CD4-positive, alpha-beta T cell treated with Interleukin-17A for 4 hours (primary cell): ENCODE measurements at places on chromosomes 2 and 18.

GRCh38 chr2:100073110-100073509 lies 69.3 kb downstream of the AFF3 start:
- DNase-seq, result no peak

- no peak for DNase-seq
Measured at GRCh38 chr2:15667809-15668556, 76.3 kb downstream of the DDX1 start.

DNA sequence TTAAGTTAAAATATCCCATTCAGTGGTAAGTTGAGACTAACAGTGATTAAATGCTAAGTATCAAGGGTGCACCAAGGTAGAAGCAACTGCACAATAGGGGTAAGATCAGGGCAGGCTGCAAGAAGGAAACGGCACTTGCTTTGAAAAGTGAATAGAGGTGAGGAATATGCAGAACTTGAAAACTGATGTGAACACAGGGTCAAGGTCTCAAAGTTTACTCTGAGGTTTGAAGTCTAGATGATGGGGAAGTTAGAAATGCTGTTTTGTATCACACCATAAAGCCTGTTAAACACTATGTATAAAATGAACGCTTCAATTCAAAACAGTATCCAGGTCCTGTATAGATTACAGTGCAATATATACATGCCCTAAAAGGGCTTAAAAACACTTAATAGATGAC lies 50.8 kb downstream of the GRB14 start:
- DNase-seq, result no peak

DNA sequence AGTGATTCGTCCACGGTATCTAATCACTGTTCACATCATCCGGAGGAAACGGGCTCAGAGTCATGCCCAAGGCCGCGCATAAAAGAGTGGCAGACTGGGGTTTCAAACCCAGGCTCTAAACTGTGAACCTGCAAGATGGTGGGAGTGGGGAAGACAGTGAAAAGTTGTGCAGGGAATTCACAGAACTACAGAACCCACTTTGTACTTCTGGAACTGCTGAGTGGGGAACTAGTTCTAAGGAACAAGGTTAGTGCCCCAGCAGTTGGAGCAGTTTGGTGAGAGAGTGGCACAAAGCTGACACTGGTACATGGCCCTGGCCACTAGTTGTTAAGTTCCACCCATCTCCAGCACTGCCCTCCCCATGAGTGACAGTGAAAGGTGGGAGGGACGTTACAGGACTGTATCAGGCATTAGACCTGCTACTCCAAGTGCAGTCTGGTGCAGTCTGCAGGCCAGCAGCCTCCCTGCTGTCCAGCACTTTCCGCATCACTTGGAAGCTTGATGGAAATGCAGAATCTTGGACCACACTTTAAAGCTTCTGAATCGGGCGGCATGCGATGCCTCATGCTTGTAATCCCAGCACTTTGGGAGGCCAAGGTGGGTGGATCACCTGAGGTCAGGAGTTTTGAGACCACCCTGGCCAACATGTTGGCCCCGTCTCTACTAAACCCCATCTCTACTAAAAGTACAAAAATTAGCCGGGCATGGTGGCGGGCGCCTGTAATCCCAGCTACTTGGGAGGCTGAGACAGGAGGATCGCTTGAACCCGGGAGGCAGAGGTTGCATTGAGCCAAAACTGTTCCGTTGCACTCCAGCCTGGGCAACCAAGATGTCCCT lies 47.3 kb downstream of the C2orf42 start:
- DNase-seq, result peak; percentile 68

DNA sequence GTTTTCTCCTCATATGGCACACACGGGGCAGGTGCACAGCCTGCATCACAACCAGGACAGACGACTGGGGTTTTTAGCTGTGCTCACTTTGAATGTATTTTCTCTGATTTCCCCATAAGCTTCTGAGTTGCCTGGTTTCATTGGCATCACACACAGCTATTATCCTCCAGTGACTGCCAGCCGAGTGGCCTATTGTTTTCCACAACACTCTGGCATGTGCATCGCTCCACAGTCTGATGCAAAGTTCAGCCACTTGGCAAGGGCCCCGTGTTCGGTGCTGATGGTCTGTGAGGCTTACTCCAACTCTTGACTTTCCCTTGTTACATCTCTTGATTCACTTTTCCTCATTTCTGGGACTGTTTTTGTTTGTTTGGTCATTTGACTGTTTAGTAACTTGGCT lies 593.1 kb downstream of the CBLN2 start:
- no peak for DNase-seq

- no peak for DNase-seq
Measured at GRCh38 chr2:40955042-40955441, 503.2 kb upstream of the SLC8A1 start.

GRCh38 chr2:202510911-202511310 lies 123.9 kb upstream of the FAM117B start:
- no peak for DNase-seq

- DNase-seq, result no peak
Measured at GRCh38 chr18:9746958-9747357, 38.9 kb downstream of the RAB31 start.

- DNase-seq, result no peak
Measured at GRCh38 chr2:48471048-48471474, 58.9 kb upstream of the STON1 start.

GRCh38 chr2:120984046-120984445 lies 248.4 kb downstream of the GLI2 start:
- no peak for DNase-seq

GRCh38 chr2:188146888-188147287 lies 144.8 kb upstream of the GULP1 start:
- no peak for DNase-seq

- no peak for DNase-seq
Measured at GRCh38 chr2:195632856-195633572, 24.0 kb upstream of the SLC39A10 start.

DNA sequence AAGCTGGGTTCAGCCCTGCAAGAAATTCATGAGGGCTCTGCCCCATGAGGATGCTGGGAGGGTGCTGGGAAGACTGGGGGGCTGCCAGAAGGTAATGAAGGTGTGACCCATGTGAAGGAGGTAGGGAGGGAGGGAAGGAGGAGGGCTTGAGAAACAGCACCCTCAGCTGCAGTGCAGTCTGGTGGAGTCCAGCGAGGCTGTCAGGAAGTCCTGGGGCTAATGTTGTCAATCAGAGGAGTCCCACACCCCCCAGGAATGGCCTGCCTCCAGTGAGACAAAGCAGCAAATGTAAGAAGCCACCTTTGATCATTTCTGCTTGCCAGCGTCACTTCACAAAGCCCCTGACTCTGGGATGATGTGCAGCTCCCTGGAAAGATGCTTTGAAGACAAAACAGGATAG lies 248.4 kb downstream of the SH3BP4 start:
- no peak for DNase-seq

DNA sequence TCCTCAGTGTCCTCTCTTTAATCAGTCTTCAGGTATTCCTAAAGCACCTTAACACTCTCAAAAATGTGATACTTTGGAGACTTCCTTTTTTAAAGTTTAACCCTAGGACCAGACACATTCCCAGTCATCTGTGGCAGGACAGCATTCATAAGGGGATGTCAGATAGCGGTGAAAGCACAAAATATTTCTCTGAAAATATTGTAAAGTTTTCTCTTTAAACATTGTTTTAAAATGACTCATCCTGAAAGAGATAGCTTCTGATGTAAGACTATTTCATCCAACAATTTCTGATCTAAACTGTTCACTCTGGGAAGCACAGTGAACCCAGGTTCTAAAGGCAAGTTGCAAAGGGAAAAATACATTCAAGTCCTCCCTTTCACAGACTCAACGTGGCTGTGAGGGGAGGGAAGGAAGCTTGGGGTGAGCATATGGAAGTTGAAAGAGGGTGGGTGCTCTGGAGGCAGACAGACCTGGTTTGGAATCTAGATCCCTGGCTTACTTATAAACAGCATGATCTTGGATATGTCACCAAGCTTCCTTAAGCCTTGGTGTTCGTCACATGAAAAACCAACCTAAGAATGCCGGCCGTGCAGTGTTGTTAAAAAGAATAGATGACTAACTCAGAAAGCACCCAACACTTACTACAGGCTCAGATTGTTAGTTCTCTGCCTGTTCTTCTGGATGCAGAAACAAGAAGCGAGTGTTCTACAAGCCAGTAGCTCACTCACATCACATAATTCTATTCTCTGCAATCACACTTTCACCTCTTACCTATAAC lies 12.1 kb downstream of the GALNT14 start:
- no peak for DNase-seq

GRCh38 chr2:118089139-118089800 lies 999 bp downstream of the INSIG2 start:
- DNase-seq, result peak; percentile 31

- no peak for DNase-seq
Measured at GRCh38 chr2:162821176-162821575, 17.4 kb downstream of the KCNH7 start.

GRCh38 chr2:29238497-29238896 lies 123.3 kb downstream of the CLIP4 start:
- DNase-seq, result no peak

- DNase-seq, result no peak
Measured at GRCh38 chr2:182586426-182586825, 129.6 kb upstream of the DNAJC10 start.

DNA sequence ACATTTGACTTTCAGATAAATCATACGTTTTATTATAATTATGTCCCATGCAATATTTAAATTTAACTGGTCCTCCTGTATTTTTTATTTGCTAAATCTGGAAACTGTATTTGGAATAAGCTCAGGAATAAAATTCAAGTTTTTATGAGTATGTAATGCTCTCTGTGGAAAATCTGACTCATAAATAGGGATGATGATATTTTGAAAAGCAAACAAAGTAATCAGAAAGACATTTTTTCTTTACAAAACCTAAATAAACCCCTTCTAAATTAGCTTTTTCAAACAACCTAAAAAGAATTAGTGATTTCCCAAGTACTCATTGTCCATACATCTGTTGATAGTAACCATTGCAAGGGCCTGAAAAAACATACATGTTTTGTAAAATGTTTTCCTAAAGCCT lies 41.1 kb downstream of the ASB1 start:
- no peak for DNase-seq

GRCh38 chr18:22547807-22548561 lies 130.3 kb upstream of the CTAGE1 start:
- no peak for DNase-seq

DNA sequence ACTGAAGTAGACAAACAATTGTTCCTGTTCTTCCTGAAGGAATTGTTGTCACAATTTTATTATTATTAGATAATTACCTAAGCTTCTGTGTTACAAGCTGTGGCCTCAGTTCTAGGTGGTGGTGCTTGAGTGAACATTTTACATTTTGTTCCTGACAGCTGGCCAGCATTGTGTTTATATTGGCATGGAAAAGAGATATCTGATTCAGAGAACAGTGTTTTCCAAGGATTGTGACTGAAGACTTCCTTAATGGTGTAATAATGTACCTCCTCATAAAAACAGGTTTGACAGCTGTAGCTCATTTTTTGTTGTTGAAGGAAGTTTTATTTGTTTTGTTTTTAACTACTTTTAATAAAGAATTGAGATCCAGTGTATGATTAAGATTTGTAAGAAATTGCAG lies 95.2 kb downstream of the EPB41L5 start:
- no peak for DNase-seq

DNA sequence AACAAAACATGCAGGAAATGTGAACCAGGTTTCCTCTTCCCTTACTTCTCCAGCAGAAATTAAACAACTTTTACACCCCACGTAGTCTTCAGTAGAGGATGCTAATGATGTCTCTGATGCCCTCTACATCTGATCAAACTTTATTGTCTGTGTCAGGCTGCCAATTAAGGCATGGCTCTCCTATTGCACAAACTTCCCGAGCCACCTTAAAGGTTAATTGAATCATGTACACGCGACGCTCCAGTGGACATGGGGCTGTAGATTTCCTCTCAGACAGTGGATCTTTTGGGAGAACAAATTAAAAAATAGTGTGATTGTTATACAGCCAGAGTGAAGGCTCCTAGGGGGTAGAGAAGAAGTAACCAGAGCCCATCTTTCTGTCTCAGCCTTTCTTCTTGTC lies 301.6 kb downstream of the SMAD2 start:
- DNase-seq, result no peak

GRCh38 chr2:185417111-185417510 lies 321.5 kb upstream of the FSIP2 start:
- DNase-seq, result no peak

DNA sequence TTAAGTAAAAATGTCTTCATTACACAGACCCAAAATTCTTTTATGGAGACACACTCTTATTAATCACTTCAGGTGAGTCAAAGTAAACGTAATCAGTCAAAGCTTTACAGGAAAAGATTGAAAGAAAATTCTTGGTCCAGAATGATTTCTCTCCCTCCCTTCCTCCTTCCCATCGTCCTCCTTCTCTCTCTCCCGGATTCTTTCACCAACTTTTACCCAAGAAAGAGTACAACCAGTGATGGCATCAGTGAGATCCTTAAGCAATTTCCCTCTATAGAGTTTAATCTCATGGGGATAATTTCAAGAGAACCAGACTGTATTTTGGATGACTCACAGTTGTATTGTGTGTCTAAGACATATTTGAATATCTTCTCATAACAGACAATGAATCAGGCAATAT lies 258.1 kb downstream of the ALK start:
- no peak for DNase-seq

DNA sequence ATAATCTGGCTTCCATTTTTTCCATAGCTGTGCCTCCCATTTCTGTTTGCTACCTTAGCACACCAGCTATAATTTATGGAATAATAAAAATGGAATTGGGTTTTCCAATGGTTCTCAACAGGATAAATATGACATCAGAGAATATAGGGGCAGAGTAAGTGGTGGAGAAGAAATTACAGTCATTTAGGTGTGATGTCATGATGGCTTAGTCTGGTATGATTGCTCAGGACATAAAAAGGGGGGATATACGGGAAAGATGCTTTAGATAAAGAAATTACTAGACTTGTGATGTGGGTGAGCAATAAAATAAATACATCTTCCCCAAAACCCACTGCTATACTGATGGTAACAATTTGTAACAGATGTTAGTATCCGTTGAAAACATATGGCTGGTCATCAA lies 21.6 kb upstream of the KIF5C start:
- DNase-seq, result no peak

- DNase-seq, result peak; percentile 93
Measured at GRCh38 chr2:9003616-9004337, at the start of gene MBOAT2. Gene MBOAT2, minus strand, starts transcription at chr2:9003684. Its CDS starts 70 bp downstream, at chr2:9003614.

GRCh38 chr18:53862921-53863320 lies 361.5 kb downstream of the MBD2 start:
- no peak for DNase-seq

- DNase-seq, result no peak
Measured at GRCh38 chr2:235445116-235445515, 48.7 kb upstream of the AGAP1 start.

DNA sequence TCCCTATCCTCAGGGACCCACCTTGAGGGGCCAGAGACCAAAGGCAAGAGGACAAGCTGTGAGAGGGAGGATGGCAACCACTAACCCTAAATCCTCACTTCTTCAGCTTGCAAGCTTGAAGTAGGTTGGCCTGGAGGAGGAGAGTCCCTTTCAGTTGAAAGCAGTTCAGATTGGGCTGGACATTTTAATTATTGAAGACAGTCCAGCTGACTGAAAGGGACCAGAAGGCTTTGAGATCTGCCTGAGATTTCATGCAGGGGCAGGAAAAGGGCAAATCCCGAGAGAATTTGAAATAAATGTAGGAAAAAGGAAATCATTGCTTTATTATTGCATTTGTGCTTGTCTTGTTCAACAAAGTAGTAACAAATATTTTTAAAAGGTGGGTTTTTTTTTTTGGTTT lies 118.9 kb upstream of the STON1 start:
- DNase-seq, result no peak

GRCh38 chr2:57943315-57943714 lies 103.3 kb upstream of the VRK2 start:
- DNase-seq, result no peak
